ENCODE measurements at places on chromosomes 6 and 20.

GRCh38 chr6:168411793-168412192 lies 29.2 kb upstream of the SMOC2 start:
- no peak for DNase-seq

- peak; percentile 88 for DNase-seq
Observed at GRCh38 chr6:151323791-151324487, 67.4 kb downstream of the ZBTB2 start.

DNA sequence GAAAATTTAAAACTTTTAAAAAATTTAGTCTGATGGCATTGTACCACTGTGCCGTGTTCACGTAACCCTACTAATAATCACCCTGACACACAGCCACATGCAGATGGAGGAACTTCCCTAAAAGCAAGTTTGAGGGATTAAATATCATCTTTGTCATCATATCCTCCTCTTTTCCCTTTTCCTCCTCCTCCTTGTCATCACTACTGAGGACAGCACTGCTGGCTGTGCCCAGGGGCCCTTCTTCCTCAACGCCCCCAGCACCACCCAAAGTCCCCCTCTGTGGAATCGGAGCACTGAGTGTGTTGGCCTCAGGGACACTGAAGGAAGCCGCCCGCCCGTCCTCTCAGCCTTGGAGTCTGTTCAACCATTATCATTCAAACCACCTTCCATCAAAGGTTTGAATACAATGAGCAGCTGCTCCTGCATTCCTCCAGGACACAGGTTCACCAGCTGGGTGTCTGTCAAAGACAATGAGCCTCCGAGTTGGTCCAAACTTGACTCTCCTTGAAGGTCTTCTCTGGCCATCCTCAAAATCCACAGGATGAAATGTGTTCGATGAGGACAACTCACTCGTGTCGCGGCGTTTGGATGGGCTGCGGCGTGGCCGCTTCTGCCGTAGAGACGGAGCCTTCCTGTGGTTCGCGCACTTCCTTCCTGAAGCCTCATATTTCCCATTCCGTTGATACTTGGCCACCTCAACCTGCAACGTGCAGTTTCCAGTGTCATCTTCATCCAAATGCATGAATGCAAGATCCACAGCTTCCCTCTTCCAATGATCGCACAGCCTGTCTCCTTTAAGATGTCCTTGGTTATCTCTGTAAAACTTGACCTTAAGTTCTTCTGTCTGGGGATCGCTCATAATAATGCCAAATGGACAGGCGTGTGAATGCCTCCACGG lies 23.3 kb downstream of the NQO2 start:
- DNase-seq, result peak; percentile 66

GRCh38 chr20:36391456-36391855 lies 85.3 kb downstream of the DLGAP4 start:
- DNase-seq, result no peak

DNA sequence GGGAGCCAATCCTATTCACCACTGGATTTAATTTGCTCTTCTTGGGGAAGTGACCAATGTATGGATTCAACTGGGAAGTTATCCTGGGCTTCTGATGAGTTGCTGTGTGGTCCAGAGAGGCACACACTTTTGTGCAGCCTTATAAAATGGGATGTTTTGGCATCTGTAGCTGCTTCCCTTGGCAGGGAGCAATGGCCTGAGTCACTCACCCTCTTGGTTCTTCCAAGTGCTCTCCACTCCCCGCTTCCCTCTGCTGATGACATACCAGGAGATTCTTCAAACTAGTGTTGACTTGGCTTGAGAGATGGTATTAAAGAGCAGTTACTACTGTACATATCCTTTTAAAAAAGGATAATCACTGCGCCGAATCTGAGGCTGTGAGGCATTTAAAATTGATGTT lies 105.8 kb downstream of the JARID2 start:
- DNase-seq, result no peak
